ENCODE measurements at places on chromosomes 1 and 21.
A peak's percentile ranks its signal among the peaks of the same experiment; 100 is the strongest.

- no peak for DNase-seq
Measured at GRCh38 chr1:21764615-21765423, 18.1 kb downstream of the USP48 start.

GRCh38 chr1:180918519-180918918 is 5.8 kb downstream of the KIAA1614 start:
- no peak for DNase-seq

GRCh38 chr1:84956655-84957054 is 40.3 kb downstream of the MCOLN2 start:
- no peak for DNase-seq

GRCh38 chr1:15001317-15001915 is 152.1 kb upstream of the TMEM51 start:
- DNase-seq, result no peak

DNA sequence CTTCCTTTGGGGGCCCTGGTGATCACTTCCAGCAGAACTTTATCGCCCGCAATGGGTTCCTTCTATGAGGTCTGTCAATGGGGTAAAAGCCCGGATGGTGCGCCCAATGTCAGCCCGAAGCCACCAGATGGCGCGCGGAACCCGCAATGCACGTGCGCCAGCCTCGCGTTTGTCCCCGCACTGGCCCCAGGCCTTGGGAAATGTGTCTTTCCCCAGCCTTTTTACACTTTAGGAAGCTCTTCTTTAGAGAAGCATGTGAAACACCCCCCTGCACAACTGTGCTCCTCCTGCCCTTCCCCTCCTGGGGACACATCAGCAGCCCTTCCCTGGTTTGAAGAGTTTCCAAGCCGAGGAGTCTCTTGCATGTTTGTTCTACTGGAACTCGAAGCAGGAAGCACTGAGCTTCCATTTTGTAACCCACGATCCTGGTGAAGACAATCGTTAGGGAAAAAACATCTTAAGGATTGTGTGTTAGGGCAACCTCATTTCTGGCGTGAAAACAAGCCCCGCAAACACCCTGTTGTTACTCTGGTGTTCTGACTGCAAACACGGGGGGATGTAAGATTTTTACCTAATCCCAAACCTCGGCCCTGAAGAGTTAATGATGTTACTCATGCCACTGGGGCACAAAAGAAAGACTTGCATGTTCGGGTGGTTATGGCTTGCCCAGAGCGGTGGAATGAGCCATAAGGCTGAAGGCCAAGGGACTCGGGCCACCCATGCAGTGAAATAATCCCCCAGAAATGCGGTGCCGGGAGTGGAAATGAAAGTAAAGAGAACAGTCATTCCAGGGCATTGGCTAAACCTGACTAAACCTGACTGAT is 20.4 kb upstream of the TARBP1 start:
- DNase-seq, result peak; percentile 87

- DNase-seq, result no peak
Measured at GRCh38 chr1:24762133-24762676, 17.0 kb downstream of the CLIC4 start.

GRCh38 chr1:195591917-195592672 is 1016.1 kb downstream of the KCNT2 start:
- no peak for DNase-seq

DNA sequence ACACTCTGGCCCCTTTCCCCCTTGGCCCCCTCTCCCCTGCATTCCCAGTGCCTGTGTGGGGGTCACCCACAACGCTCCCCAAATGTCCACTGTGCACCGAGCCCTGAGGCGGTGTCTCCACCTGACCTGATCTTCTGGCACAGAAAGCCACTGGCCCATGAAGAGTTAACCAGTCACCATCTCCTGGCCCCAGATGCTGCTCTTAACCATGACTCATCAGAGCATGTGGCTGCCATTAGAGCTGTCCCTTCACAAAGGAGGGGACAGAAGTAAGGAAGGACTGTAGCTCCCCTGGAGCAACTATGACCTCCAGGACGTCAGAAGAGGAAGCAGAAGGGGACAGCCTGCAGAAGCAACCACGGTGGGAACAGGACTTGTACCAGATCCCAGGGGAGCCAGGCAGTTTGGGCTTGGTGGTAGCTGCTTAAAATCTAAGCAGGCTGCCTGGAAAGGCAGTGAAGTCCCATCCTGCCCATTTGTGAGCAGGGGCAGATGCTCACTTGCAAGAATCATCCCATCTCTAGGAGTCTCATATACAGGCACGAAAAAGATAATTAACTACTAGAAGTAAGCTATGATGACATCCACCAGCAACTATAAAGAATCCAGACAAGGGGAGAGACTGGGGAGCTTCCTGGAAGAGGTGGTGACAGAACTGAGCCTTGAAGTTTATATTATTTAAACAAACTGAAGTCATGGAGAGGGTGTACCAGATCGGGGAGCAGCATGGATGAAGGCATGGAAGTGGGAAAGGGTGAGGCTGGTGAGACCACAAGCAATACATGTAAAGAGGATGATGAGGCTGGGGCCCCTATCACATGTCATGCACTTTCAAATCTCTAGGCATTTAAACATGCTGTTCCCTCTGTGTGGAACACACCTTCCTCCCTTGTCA is 1.1 kb upstream of the TTC39A start:
- peak; percentile 10 for DNase-seq

DNA sequence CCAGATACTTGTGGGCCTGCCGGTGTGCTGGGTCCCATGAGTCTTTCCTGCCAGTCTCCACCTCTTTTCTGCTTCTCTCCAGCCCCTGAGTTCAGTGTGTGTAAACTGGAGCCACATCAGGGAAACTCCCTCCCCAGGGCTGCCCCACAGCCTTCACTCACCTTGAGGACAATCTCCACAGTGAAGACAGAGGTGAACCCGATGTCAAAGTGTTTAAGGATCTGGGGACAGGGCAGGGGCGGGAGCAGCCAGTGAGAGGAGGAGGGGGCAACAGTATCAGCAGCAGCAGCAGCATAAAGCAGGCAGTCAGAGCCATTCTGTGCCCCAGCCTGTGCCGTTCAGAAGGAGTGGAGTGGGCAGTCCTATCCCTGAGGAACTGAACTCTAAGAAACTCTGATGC is 43.2 kb downstream of the CACNA1S start:
- DNase-seq, result no peak

DNA sequence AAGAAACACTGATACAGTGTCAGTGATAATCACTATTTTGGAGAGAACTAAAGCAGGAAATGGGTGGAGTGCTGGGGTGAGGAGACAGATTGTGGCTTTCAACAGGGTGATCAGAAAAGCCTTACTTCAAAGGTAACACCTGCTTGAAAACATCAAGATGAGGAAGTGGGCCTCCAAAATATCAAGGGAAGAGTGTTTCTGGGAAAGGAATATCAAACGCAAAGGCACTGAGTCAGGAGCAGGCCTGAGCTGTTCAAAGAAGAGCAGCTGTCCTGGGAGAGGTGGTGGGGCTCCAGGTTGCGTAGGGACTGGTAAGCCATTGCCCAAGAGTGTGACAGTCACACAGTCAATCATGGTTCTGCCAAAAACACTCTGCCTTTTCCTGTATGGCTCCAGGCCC is 47.1 kb upstream of the ATP1A1 start:
- no peak for DNase-seq

DNA sequence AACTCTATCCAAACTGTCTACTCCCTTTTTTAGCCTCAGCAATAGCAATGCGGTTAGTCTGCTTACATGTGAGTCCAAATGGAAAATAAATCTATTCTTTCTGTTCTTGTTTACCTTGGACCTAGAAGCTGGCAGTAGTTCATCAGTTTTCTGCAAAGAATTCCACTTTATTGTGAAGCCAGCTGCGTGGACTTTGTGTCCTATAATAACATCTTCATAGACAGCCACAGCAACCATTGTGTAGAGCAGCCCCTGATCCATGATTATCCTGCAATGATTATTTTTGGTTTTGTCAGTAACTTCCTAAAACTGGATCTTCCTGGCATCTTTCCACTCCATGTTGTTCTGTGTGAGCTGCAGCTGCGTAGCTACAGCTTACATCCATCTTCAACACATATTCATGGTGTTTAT is 408.7 kb downstream of the NUF2 start:
- DNase-seq, result no peak

DNA sequence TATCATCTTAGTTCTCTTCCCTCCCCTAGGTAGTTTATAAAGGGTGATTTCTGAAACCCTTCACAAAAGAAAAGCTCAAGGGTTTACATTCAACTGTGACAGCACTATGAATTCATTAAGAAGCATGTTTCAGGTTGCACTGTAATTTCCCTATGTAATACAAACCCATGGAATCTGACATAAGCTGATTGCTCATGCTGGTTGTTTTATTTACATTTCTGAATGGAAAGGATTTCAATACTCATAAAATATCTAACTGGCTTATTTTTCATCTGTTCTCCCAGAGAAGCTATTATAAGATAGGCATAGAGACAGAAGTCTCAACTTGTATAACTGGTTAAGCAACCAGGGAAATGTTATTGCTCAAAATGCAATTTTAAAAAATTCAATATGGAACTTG is 20.5 kb downstream of the WNT2B start:
- DNase-seq, result no peak

GRCh38 chr1:245464290-245464689 is 309.5 kb downstream of the KIF26B start:
- DNase-seq, result no peak

- DNase-seq, result peak; percentile 70
Measured at GRCh38 chr21:32514275-32515055, 70.9 kb downstream of the TCP10L start.

DNA sequence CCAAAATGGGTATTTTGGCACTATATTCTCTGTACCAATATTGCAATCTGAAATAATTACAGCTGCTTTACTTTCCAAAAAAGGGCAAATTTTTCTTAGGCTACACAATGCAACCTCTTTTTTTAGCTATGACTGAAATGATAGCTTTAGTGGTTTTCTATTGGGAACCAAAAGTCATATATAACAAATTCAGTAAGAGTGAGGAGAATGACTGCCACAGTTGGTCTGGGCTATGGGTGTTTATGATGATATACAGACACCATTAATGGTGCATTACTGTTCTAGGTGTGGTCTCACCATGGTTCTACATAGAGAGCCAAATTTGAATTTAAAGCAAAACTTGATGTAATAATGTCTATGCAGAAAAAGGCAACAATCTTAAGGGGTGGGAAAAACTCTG is 72.3 kb upstream of the PTBP2 start:
- no peak for DNase-seq

GRCh38 chr1:56938646-56939045 is 27.2 kb downstream of the C8B start:
- peak; percentile 92 for DNase-seq

DNA sequence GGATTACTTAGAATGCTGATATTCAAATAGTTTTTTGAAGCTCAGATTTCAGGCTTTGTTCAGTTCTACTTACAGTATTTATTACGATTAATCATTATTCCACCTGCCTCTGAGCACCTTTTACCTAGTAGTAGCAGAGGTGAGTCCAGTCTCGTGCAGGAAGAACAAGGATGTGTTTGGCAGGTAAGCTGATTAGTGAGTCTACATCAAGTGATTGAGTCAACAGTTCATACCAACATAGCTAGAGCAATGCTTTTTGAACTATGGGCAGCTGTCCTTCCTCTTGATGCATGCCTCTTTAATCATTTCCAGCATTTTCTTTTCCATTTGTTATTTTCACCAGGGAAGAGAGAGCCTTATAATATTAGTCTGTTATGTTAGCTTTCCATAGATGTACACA is 838.9 kb downstream of the USP25 start:
- no peak for DNase-seq

DNA sequence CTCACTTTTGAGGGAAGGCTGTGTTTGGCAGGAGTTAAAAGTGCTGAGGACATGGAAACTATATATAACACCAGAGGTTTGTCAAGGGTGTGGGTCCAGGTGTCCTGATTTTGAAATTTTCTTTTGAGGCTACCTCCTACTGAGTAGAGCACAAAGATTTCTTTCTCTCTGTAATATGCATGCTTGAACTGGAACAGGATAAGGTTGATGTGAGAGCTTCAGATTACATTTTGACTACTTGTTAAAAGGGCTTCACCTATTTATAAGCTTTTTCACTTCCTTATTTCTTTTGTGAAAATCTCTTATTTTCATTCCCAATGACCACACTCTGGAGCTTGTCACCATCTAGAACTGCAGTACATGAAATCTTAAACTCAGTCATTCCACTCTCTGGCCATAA is 59.8 kb upstream of the PLA2G4A start:
- DNase-seq, result no peak

- DNase-seq, result no peak
Measured at GRCh38 chr1:116908820-116909511, 750 bp upstream of the PTGFRN start.

Measured in G401 (cell line).